OCI-LY7 (cell line): ENCODE measurements at places on chromosomes 2 and 18. TPM values are rescaled to one million over a fixed set of nuclear protein-coding genes. Genes with fewer than 3 reads are reported as not detected.

GRCh38 chr18:48819276-48819675, 131.5 kb downstream of the SMAD7 start:
- DNase-seq: no peak

- DNase-seq: no peak
Measured at GRCh38 chr2:212766921-212767320, 228.3 kb upstream of the ERBB4 start.

The KIAA2012 gene
- total RNA-seq: not detected in 2 replicates

- no peak for DNase-seq
Measured at GRCh38 chr18:48493434-48494230, 45.2 kb upstream of the CTIF start.

The PTCD3 gene
- total RNA-seq: 215 and 227 TPM in 2 replicates

DNA sequence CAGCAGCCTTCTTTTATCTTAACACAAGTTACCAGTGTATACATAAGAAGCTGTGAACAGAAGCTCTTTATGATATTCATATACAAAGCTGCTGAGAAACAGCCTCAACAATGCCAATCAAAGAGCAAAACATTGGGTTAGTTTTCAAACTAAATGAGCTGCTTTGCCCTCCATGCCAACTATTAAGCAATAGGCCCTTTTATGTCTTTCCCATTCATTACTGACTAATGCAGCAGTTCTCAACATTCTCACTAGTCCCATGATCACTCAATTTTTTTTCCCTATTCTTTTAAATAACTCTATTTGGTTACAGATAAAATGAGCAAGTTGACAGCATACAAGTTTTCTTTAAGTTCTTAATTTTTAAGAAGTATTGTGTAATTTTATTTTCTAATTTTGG, 57.9 kb upstream of the FRZB start:
- no peak for DNase-seq

DNA sequence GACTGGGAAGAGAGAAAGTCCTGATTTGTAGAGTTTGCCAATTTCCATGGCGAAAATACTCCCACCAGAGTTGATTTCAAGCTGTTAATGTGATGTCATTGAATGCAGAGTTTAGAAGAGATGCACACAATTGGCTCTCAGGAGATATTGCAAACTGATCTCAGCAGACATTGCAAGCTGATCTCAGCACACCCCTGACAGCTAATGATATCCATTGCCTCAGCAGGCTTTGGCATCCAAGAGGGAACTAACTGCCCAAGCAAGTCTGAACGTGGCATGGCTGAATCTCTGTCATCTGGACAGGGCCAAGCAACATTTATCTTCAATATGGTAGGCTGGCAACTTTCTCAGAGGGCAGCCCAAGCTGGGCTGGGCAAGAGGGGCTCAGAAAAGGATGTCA, 78.4 kb upstream of the CYP1B1 start:
- DNase-seq: no peak

The PRKAG3 gene
- not detected in 2 replicates for total RNA-seq

The DSC3 gene
- total RNA-seq: not detected in 2 replicates

DNA sequence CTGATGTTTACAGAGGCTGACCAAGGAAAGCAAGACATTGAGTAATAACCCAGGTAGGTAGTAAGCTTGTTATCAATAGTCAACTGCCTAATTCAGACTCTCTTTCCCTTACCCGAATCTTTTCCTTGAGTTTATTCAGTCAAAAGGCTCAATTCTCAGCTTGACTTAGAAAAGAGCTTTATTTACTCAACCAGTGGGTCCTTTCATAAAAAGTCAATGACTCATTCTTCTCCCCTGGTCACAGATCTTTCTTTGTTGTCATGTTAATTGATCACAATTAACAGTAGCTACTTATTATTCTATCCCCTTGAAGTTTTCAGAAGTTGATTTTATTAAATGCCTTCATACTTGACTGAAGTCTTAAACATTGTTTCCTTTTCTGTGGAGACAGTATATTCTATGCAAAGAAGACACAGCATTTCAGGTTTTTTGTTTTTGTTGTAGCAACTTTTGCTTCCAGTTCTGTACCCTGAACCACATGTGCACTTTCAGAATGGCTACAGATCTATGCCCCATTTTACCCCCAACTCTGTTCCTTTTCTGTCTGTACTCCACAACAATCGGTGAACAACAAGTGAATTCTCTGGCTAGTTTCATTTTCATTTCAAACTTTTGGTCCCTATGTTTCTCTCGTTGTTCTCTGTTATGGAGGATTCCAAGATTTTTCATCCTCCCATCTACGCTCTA, 428.3 kb downstream of the NCKAP5 start:
- DNase-seq: no peak
